Motor neuron (in vitro differentiated cells): ENCODE measurements at places on chromosomes 13 and 19.

- ATAC-seq = no peak
Observed at GRCh38 chr13:51475727-51476501, 23.1 kb upstream of the INTS6 start.

GRCh38 chr13:62337109-62337880 is 921.6 kb upstream of the PCDH20 start:
- peak; percentile 52 for ATAC-seq

- ATAC-seq = peak; percentile 68
Observed at GRCh38 chr13:79423801-79424642, 18.0 kb upstream of the RBM26 start.

- no peak for ATAC-seq
Observed at GRCh38 chr19:3133793-3134116, 2.1 kb upstream of the GNA15 start.

- ATAC-seq = no peak
Observed at GRCh38 chr19:45592366-45592765, 7.8 kb upstream of the OPA3 start.

GRCh38 chr13:42968906-42969305 is 23.1 kb downstream of the EPSTI1 start:
- ATAC-seq = no peak

- ATAC-seq = no peak
Observed at GRCh38 chr13:51834581-51835171, 10.3 kb downstream of the TMEM272 start.

DNA sequence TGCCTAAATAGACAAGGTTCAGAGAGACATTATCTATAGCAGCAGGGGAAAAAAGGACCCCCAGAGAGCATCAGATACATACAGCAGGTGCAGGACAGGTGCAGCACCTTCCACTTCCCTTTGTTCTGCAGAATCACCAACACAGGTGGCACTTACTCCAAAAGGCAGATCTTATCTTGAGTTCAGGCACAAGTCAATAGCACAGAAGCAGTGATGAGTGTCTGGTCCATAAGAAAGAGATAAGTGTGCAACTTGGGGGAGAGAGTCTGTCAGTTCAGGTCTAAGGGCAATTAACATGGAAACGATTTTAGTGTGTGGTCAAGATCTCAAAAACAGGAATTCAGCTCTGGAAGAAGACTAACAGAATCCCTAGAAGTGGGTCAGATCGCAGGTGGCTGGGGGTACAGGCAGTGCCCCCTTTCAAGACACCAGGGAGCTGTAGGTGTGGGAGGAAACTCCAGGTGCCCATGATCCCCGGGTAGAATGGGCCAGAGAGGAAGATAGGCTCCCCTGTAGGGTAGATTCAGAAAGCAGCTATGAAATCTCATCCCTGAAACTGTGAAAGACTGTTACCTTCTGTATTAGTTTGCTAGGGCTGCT is 40.6 kb downstream of the TNFSF11 start:
- no peak for ATAC-seq
